ENCODE measurements at places on chromosomes 5 and 9. TPM values are rescaled to one million over a fixed set of nuclear protein-coding genes. Genes with fewer than 3 reads are reported as not detected.

GRCh38 chr5:463952-464351, 21.0 kb downstream of the EXOC3 start:
- H3K27me3 ChIP-seq: no peaks in the 10 kb centered on the region
- no peak overlapping the region for H3K27ac ChIP-seq
- H3K4me3 ChIP-seq: no peak overlapping the region
- peaks cover 85% of the 10 kb centered on the region for H3K36me3 ChIP-seq
- H3K4me1 ChIP-seq: no peaks in the 10 kb centered on the region

Gene PTGER4
- 43.0 TPM for total RNA-seq

GRCh38 chr5:146068206-146068605, 37.2 kb downstream of the PLAC8L1 start:
- H3K4me3 ChIP-seq: no peak overlapping the region
- DNase-seq: no peak
- H3K36me3 ChIP-seq: no peaks in the 10 kb centered on the region
- no peak overlapping the region for H3K27ac ChIP-seq
- no peaks in the 10 kb centered on the region for H3K27me3 ChIP-seq

DNA sequence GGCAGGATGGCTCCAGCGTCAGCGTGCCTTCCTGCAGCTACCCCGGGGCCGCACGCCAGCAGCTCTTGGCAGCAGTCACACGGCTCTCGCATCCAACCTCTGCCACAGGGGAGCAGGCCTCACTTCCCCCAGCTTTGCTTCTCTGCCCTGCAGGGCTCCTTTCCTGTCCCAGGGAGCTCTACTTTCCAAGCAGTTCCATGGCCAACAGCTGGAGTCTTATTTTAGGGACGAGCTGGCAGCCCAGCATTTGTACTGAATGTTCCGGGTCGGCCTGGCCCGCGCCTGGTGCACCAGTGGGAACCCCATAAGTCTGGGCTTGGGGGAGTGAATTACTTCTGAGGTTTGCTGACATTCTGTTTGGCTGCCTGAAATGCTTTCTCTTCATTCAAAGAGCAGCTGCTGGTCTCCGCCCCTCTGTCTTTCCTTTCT, 34.6 kb downstream of the GADD45G start:
- peaks cover 37% of the 10 kb centered on the region for H3K4me1 ChIP-seq
- H3K36me3 ChIP-seq: no peaks in the 10 kb centered on the region
- H3K4me3 ChIP-seq: no peak overlapping the region

- H3K27me3 ChIP-seq: no peaks in the 10 kb centered on the region
- H3K36me3 ChIP-seq: no peaks in the 10 kb centered on the region
- no peak overlapping the region for H3K4me3 ChIP-seq
- peaks cover 12% of the 10 kb centered on the region for H3K4me1 ChIP-seq
Measured at GRCh38 chr9:83625178-83625577, 2.2 kb downstream of the IDNK start.

DNA sequence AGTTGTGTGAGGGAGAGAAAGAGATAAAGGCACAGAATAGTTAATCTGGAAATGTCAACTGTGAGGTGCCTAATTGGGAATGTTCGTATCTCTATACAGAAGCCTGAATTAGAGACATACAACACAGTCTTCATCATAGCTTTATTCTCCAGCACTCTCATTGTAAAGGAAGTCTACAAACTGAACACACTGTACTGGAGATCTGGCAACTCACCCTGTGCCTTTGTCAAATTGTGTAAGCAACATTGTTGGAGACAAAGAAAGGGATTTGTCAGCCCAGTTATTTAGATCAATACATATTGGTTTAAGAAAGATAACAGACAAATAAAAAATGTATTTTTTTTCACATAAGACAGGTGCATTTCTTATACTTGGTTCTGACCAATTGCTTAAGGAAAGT, 832.9 kb upstream of the DMAC1 start:
- no peaks in the 10 kb centered on the region for H3K36me3 ChIP-seq
- DNase-seq: no peak
- no peaks in the 10 kb centered on the region for H3K27me3 ChIP-seq

Gene FGF18
- 2.4 TPM for total RNA-seq

GRCh38 chr9:24479361-24480059, 66.2 kb downstream of the IZUMO3 start:
- no peaks in the 10 kb centered on the region for H3K27me3 ChIP-seq
- DNase-seq: no peak
- no peaks in the 10 kb centered on the region for H3K36me3 ChIP-seq
- no peak overlapping the region for H3K27ac ChIP-seq

Gene PCDHA9
- total RNA-seq: 0.17 TPM

- peaks cover 5% of the 10 kb centered on the region for H3K4me1 ChIP-seq
- no peak overlapping the region for H3K27ac ChIP-seq
- H3K4me3 ChIP-seq: no peak overlapping the region
- no peaks in the 10 kb centered on the region for H3K27me3 ChIP-seq
Measured at GRCh38 chr5:133247881-133248624, 196.2 kb downstream of the HSPA4 start.

GRCh38 chr9:99966716-99967115, 60.3 kb downstream of the STX17 start:
- H3K4me3 ChIP-seq: no peak overlapping the region
- no peaks in the 10 kb centered on the region for H3K4me1 ChIP-seq
- H3K36me3 ChIP-seq: no peaks in the 10 kb centered on the region
- H3K27ac ChIP-seq: no peak overlapping the region
- DNase-seq: no peak

DNA sequence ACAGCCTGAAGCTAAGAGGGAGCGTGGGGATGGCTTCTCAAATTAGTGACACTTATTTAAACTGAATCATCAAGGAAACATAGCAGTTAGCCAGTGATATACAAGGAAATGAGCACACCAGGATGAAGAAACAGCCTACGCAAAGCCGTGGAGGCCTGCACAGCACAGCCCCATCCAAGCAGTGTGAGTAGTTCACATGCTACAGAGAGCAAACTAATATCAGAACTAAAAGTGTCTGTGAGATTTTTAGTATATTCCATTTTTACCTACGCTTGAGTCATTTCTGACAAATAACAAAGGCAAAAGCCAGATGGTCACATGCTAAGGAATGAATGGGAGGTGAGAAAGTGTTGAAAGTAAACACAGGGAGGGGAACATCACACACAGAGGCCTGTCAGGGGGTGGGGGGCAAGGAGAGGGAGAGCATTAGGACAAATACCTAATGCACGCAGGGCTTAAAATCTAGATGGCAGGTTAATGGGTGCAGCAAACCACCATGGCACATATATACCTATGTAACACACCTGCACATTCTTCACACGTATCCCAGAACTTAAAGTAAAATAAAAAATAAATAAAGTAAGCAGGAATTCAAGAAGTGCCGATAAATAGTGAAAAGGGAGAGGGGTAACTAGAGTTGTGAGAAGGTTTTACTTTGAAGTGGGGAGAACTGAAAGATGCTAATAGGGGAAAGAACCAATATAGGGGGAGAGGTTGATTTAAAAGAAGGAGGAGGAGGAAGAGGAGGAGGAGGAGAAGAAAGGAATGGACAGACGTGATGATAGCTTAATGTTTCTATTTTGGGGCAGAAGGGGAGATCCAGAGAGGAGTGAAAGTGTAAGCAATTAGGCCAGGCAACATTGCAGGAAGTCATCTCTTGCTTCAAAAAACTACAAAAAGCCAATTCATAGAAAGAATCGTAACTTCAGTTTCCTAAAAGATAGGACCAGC, 100.9 kb upstream of the PTGER4 start:
- no peaks in the 10 kb centered on the region for H3K27me3 ChIP-seq
- DNase-seq: no peak
- no peaks in the 10 kb centered on the region for H3K36me3 ChIP-seq
- H3K4me3 ChIP-seq: no peak overlapping the region

DNA sequence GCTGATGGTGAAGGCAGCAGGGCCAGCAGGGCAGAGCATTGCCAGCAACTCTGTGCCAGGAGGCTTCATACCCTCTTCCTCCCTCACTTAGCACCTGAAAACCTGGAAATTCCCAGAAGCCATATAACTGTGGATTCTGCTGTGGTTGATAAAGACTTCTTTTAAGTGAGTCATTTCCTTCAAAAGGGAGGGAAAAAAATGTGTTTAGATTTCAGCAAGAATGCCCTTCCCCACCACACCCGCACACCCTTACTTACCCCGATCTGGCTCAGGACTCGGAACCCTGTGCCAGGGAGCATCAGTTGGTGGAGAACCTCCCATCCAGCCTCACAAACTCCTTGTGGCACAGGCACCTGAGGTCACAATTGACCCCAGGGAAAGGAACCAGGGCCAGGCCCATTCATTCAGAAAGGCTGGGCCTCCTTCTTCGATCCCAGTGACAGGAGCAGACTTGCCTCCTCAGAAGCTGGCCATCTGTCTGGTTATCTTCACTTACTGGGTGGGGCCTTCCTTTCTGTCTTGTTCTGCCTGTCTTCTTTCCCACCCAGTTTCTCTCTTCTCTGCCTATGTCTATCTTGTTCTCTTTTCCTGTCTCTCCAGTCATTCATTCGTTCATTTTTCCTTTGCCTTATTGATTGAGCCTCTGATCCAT, 62.6 kb downstream of the PLAC8L1 start:
- H3K4me1 ChIP-seq: no peaks in the 10 kb centered on the region
- H3K36me3 ChIP-seq: no peaks in the 10 kb centered on the region
- no peak overlapping the region for H3K4me3 ChIP-seq
- no peak overlapping the region for H3K27ac ChIP-seq

Gene OBP2B
- total RNA-seq: not detected

Gene LCN6
- 2.7 TPM for total RNA-seq

- DNase-seq: no peak
- no peaks in the 10 kb centered on the region for H3K36me3 ChIP-seq
- H3K27ac ChIP-seq: no peak overlapping the region
- H3K27me3 ChIP-seq: no peaks in the 10 kb centered on the region
- H3K4me1 ChIP-seq: no peaks in the 10 kb centered on the region
- no peak overlapping the region for H3K4me3 ChIP-seq
Measured at GRCh38 chr9:24721621-24722020, 175.9 kb upstream of the IZUMO3 start.
